Urinary bladder (tissue), 4 donors: ENCODE measurements at places on chromosomes 4 and X. TPM values are rescaled to one million over a fixed set of nuclear protein-coding genes. Genes with fewer than 3 reads are reported as not detected.

The POU3F4 gene
- not detected for total RNA-seq

The PABPC5 gene
- 11.9 TPM for total RNA-seq

The KIT gene
- 26.2 TPM for total RNA-seq

The IL2 gene
- not detected for total RNA-seq

The NALF2 gene
- total RNA-seq = 0.16 TPM

The ZAR1 gene
- not detected for total RNA-seq

The FAM47E gene
- 4.0 TPM for total RNA-seq

The MAGEC1 gene
- total RNA-seq = not detected

The PLAC8 gene
- total RNA-seq = 4.0 TPM

The USP51 gene
- total RNA-seq = 6.6 TPM

The RHOXF2 gene
- not detected for total RNA-seq

The SHROOM2 gene
- total RNA-seq = 5.8 TPM

The TAF7L gene
- total RNA-seq = 0.26 TPM

The SSX4 gene
- not detected for total RNA-seq

The PCDH19 gene
- total RNA-seq = 6.9 TPM

The ZNF81 gene
- total RNA-seq = 14.4 TPM
